HS-27A (cell line): ENCODE measurements at places on chromosomes 7 and 10.

DNA sequence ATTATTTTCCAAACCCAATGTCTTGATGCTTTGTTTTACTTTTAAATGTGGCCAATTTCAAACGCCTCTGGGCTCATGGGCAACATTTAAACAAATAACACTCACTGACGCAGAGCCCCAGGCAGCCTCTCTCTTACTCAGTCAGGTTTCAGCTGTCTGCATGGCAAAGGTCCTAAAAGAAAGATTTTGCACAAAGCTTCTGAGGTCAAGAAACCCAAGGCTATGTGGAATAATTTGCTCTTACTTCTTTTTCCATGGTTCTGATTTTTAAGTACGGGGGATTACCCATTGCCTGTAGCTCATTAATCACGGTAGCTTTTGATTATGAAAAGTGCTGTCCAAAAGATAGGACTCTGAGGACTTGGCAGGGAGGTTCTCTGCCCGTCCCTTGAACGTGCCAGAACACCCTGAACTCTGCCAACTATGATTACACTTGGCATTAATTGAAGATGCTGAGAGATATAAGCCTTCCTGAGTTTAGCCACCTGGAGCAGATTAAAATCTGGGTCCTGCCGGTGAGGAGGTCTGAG is 14.1 kb upstream of the MSRB2 start:
- DNase-seq = no peak

- no peak for DNase-seq
Measured at GRCh38 chr10:101485681-101486554, 102.1 kb downstream of the POLL start.

- DNase-seq = no peak
Measured at GRCh38 chr10:35632027-35632426, 10.1 kb downstream of the FZD8 start.

- no peak for DNase-seq
Measured at GRCh38 chr10:97782455-97783228, 10.8 kb upstream of the SFRP5 start.

- DNase-seq = no peak
Measured at GRCh38 chr10:50832171-50832751, 53.2 kb downstream of the A1CF start.

DNA sequence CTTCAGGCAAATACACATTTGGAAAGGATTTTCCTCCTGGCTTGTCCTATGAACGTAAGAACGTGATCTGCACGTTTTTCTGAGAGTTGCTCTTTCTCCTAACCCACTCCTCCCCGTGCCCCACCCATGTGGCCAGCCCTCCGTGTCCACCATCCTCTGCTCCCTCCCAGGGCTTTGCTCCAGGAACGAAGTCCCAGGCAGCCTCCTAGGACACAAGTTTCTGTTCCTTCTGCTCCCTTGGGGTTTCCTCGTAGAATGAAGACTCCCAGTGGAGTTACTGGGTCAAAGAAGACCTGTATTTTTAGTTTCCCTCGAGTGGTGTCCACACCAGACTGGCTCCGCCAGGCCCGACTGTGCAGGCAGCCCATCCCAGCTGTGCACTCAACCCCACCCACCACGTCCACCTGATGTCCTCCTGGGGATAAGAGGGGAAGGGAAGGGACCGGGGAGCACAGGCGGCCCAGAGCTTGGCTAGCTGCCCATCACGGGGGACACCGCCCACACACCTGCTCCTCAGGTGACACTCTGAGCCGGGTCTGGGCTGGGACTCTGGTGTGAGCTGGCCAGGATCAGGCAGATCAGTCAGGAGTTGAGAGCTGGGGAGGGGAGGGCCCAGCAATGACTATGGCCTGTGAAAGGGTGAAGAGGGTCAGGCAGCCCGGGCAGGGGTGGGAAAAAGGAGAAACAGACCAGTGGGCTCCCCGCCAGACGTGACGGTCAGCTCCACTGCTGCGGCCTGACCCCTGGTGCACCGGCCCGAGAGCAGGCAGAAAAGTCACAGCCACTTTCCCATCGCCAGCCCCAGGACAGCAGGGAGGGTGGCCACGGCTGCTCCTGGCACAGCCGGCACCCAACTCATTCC is 54.3 kb upstream of the PPP2R2D start:
- no peak for DNase-seq

GRCh38 chr10:62048470-62048869 is 147.0 kb downstream of the ARID5B start:
- DNase-seq = no peak

- DNase-seq = no peak
Measured at GRCh38 chr7:11831736-11832495, at the start of gene THSD7A. Gene THSD7A, minus strand, starts transcription at chr7:11832198. Its CDS starts 252 bp downstream, at chr7:11831946.

DNA sequence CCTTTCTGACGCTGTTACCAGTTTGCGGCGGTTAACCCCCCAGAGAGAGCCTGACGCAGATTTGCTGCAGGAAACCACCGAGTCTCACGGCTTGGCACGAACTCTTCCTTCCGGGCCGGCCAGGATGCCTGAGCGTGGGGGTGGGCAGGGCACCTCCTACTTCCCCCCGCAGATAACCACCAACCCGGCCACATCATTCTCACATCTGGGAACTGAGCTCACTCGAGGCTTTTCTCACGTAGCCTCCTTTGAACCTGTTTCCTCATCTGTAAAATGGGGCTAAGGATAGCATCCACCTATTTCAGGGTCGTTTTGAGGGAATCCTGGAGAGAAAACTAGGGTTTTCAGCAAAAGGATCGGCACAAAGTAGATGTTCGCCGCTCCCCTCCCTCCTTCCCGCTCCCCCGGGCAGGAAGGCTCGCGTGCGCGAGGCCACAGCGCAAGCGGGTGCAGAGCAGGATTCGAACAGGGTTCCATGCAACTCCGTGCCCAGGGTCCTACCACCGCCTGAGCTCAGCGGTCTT is 23.6 kb downstream of the DDIT4 start:
- no peak for DNase-seq

GRCh38 chr7:17665029-17665428 is 275.3 kb downstream of the SNX13 start:
- DNase-seq = no peak

DNA sequence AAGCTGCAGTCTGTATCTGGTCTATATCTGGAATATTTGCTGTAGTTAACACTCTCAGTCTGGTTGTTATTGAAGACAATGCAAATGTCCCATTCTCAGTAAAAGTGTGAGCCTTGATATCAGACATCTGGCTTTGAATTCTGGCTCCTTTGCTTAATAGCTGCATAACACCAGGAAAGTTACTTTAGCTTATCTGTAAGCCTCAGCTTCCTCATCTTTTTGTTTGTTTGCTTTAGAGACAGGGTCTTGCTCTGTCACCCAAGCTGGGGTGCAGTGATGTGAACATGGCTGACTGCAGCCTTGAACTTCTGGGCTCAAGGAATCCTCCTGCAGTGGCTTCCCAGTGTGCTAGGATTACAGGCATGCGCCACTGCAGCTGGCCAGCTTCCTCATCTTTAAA is 41.3 kb downstream of the CNNM2 start:
- DNase-seq = no peak

- DNase-seq = peak; percentile 41
Measured at GRCh38 chr10:99345350-99345749, 16.2 kb downstream of the CNNM1 start.

DNA sequence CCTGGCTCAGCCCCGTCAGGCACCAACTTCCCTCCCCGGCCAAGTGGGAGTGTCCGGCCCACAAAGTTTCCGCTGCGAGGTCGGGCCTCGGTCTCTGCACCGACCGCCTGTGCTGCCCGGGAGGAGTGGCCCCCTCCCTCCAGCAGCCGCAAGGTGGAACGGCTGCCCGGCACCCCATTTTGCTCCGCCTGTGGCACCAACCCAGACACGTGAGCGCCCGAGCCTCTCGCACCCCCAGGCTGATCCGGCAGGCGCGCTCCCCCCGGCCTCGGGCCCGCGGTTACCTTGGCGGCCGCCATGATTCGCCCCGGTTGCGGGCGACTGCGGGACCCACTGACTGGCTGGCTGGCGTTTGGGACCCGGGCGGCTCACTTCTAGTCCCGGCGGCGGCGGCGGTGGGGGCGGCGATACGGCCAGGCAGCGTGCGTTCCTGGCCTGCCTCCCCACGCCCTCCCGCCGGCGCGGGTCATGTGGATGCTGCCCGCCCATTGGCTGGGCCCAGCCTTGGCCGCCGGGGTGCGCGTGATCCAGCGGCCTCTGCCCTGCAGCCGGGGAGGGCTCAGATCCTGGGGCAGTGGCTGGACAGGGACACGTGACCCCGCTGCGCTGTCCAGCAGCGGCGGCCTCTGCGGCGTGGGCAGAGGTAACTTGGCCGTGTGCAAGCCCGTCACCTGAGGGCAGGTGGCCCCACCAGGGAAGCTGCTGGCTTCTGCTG is at the start of gene SLC25A13:
SLC25A13 (minus strand) TSS at position 441 of the 715 bp plus-strand sequence; CDS start at position 299, 142 bp downstream.
- DNase-seq = no peak

DNA sequence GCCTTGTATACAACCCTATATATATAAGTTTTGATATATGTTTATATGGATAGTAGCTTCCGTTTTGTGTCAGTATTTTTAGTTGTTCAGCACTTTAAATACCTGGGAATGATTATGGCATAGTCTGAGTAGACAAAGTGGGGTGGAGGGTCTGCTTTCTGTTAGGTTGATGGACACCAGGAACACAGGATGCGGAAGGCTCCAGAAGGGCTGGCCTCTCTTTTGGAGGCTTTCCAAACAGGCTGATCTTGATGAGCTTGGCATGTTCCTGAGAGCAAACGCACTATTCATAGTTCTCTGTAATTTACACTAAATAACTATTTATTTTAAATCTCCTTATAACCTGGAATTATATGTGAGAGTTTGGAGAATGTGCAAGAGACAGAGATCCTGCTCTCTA is 12.7 kb downstream of the AKR1E2 start:
- DNase-seq = no peak

DNA sequence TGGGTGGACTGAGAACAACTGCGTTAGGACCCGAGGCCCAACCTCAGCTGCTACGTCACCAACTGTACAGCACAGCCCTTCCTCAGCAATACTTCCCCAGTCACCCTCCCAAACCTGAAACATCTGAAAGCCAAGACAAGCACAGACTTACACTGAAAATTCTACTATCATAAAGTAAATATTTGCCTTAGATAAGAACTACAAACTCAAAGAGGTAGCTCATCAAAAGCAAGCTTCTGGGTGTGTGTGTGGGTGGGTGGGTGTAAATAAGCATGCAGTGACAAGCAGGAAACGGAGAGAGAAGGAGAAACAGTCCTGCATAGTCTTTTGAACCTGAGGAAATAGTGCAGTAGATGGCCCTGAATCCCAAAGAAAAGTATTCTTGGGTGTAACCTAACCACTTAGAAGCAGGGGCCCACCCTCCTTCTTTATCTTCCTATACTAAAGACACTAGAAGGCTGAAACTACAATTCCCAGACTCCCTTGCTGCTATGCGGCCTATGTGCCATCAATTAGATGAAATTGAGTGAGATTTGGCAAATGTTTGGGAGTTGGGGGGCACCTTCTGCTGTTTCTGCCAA is 18.7 kb downstream of the SLC25A13 start:
- DNase-seq = no peak

- DNase-seq = no peak
Measured at GRCh38 chr10:133359554-133359971, 1.7 kb upstream of the FUOM start.

GRCh38 chr10:33612116-33612515 is 277.6 kb upstream of the NRP1 start:
- no peak for DNase-seq

DNA sequence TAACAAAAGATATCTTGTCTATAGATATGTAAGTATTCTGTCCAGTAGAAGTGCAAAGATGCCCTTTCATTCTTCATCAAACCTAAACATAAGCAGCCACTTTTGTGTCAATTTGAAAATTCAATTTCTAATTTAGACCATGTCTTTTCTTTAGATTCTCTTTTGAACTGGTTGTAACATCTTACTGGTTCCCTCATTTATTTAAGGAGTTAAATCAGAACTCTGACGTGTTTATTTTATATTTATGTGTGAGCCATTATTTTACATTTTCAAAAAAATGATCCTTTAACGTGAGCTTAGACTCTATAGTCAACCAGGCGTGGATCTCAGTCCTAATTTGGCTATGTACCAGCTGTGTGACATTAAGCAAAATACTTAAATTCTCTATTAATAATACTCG is 74.0 kb upstream of the PHYHIPL start:
- no peak for DNase-seq

DNA sequence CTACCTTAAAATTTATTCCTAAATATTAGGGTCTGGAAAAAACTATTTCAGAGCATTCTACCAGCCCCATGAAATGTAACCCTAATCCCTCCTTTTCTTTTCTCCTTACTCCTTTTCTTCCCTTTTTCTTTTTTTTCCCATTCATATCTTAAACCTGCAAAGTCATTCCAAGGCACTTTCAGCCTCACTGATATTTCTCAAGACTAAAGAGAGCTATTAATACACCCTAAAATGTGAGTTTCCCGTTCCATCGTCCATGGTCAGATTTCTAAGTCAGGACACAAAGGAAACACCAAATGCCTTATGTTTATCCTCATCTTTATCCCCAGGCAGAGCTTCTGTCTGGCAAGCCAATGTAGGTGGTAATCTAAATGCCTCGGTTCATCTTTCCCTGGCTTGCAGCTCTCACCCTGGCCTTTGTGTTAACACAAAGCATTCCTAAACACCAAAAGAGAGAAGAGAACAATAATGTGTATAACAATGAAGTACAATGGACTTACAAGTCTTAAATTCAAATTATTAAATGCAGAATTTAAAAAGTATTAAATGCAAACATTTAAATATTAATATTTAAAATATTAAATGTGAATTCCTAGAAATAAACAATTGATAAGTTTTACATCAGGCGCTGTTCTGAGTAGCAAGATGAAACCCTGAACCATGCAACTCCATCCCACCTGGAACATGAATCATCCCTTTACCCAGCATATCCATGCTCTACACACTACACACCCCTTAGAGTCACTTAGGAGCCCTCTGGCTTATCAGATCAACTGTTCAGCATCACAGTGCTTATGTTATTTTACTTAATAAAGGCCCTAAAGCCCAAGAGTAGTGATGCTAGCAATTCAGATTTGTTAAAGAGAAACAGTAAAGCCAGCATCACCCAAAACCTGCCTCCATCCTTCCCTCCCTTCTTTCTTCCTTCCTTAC is 26.8 kb downstream of the MICU1 start:
- no peak for DNase-seq

GRCh38 chr10:79145174-79145483 is 76.4 kb downstream of the ZMIZ1 start:
- no peak for DNase-seq

DNA sequence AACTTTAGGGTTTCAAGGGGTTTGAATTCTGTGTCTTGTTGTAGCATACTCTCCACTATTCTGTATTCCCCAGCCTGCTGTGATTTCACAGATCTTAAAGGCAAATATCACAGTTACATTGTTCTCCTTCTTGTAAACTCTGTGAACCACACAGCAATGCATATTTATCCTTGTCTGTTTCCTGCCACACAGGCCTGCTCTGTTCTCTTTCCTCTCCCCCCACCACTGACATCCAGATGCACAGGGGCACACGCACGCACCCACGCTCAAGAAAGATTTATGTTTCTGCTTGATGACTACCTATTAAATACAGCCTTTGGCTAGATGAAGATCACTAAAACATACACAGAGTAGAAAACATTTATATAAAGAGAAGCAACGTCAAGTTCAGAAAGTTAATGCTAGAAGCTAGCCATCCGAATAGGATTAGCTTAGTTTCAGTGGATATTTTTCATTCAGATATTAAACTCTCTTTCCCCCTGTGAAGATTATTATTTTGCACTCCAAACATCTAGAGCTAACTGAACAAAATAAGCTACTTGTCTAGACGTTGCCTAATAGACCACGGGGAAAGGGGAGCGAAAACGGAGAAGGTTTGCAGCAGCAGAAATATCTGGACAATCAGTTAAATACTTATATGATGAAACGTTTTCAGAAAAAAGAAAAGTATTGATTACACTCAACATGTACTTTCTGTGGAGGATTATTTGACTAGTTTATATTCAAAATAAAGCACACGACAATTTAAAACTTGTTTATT is 193.1 kb upstream of the SEMA3C start:
- DNase-seq = no peak
